ENCODE measurements at places on chromosomes 16 and 17.

DNA sequence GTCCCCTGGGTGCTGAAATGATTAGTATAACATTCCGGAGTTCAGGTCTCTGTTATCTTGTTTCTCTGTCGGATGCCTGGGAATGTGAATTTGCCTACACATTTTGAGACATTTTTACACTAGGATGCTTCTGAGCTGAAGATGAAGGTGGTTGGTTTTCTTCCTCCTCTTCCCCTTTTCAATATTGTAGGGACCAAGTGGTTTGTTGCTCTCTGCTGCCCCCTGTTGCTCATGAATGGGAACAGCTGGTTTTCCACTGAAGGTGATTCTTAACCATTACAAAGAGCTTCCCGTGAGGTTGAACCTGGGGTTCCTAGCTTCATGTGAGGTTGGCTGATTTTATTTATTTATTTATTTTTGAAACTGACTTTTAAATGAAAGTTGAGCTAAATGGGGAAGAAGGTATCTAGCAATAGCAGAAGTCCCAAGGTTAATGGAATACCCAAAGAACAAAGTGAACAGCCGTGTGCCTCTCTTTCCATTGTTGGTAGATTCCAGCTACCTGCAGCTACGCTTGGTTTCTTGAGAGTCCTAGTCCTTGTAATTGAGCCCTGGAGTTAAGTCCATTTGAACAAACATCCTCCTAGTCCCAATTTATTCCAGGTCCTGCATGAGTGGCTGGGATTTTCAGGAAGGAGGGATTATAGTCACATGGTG is 983.9 kb upstream of the EEF2KMT start:
- DNase-seq: no peak

DNA sequence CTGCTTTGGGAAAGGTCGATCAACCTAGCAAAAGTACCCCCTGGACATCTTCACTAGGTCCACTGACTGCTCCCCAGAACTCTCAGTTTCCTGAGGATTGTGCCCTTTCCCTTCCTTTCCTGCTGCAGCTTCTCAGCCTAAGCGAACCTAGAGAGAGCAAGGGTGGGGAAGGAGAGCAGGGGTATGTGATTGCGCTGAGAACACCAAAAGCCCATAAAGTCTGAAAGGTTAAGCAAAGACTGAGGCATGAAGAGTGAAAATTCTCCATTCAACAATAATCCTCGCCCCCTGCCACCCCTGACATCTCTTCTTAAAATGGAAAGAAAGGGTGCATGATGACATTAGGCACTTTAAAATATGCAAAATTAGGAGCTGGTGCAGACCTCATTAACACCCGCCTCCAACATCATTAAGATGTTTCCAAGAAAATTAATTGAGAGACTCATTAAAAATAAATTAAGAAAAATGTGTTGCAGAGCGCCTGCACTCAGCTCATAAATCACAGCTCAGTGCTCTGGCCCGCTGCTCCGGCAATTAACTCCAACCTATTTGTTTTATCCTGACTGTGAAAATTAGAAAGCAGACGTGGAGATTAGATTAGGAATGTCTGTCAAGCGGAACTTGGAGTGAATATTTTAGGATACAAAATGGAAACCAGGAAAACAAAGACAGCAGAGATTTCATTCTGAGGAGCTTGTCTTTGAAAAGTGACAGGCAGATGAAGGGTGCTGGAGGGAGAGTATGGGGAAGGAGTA is 49.1 kb upstream of the PMFBP1 start:
- DNase-seq: no peak

DNA sequence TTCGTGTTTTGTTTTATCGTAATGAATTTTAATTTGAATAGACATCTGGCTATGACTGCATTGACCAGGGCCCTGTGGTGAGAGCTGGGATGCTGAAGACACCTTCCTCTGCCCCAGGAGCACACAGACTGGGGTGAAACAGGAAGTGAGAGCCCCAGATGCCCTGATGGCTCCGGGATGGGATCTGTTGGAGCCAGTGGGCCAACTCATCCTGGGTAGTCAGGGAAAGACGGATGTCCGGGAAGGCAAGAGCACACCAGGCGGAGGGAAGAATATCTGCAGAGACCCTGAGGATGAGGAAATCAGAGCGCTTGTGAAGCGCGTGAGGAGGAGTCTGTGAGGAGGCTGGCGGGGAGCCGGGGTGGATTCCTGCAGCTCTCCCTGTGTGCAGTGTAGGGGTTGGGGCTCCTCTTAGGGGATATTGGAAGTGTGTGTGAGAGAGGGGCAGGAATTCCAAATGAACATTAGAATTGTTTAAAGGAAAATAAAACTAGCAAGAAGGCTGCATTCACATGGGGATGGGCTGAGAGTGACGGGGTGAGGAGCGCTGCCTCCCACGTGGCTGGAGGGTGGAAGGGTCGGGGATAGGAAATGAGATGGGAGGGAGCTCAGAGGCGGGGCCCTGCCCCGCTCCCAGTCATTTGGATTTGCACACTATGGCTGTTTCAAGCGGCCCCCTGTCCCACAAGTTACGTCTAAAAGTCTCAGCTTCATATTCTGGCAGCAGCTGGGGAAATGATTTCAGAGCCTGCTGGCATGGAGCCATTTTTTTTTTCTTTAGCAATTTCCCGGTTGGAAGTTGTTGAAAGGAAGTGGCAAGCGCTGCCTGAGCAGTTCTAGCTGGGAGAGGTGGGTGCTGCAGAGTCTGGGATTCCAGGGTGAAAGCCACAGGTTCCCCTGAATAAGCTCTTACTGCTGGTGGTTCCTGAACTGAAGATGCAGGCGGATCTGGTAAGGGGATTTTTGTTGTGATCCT is 71.2 kb upstream of the LGALS9 start:
- DNase-seq: no peak

GRCh38 chr16:57645691-57646387 is 17.4 kb downstream of the ADGRG1 start:
- no peak for DNase-seq

All from stimulated activated naive B cell treated with anti-CD40 and anti-IgM and Interleukin-4, amounts not matched to agents 10 μg/mL and 1 μg/mL and 100 μg/mL, for 72 hours (primary cell).